Spleen (tissue), 13 donors: ENCODE measurements at places on chromosomes 6 and 20.

- no peak overlapping the region for H3K4me3 ChIP-seq
- H3K27ac ChIP-seq = no peak overlapping the region
- no peaks in the 10 kb centered on the region for H3K27me3 ChIP-seq
- H3K36me3 ChIP-seq = no peaks in the 10 kb centered on the region
Measured at GRCh38 chr6:130162421-130162820, 60.3 kb downstream of the SAMD3 start.

GRCh38 chr6:159059885-159060506, 15.2 kb upstream of the TAGAP start:
- peaks cover 63% of the 10 kb centered on the region for H3K4me1 ChIP-seq
- H3K27ac ChIP-seq = no peak overlapping the region
- no peaks in the 10 kb centered on the region for H3K36me3 ChIP-seq
- no peaks in the 10 kb centered on the region for H3K27me3 ChIP-seq
- H3K4me3 ChIP-seq = no peak overlapping the region

- no peak overlapping the region for H3K4me3 ChIP-seq
- no peak overlapping the region for H3K27ac ChIP-seq
- no peaks in the 10 kb centered on the region for H3K4me1 ChIP-seq
- H3K27me3 ChIP-seq = no peaks in the 10 kb centered on the region
Measured at GRCh38 chr6:106177786-106178185, 91.7 kb downstream of the PRDM1 start.

DNA sequence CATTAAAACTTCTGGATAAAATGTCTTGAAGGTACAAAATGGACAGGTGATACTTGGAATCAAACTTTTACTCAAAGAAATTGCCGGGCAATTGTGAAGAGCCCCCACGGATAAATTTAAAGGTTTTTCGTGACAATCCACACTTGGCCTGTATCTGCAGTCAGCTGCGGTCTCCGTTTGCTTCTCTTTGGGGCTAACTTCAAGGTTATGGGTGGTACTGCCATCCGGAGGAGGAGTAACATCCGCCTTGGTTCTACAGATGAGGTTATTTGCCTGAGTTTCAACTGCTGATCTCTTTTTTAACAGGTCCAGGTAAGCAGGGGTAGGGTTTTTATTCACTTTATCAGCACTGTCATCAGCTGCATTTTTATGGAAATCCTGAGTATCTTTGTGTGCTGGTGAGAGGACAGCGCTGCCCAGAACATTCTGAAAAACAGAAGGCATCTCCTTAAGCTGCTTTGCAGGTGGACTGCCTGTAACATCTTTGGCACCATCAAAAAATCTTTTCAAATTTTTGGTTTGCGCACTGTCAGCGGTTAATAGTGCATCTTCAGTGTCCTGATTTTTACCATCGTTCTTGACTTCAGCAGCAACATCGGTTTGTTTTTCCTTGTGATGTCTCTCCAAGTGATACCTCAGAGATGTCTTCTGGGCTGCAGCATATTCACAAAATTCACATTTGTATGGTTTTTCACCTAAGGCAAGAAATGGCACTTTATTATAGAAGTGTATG, 16.9 kb downstream of the ZNF217 start:
- DNase-seq = no peak
- no peak overlapping the region for H3K4me3 ChIP-seq
- no peaks in the 10 kb centered on the region for H3K27me3 ChIP-seq
- H3K4me1 ChIP-seq = peaks cover 100% of the 10 kb centered on the region
- peak overlapping the region; percentile 54 for H3K27ac ChIP-seq

DNA sequence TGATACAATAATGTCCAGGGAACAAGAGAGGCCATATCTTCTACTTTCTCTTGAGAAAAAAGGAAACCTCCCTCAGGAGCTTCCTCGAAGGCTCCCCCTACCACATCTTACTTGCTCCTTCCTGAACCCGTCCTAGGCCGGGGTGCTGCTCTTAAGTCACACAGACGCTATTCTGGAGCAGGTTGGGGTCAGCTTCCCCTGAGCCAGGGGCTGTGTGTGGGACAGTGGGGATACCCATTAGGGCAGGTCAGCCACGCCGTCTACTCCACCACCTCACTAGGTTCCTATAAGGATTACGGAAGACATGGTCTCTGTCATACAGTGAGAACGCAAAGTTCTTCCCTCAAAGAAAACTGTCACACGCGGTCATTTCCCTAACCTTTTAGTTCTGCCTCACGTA, 8.2 kb upstream of the PPP1R3G start:
- H3K27ac ChIP-seq = no peak overlapping the region
- no peak for DNase-seq
- H3K4me3 ChIP-seq = no peak overlapping the region
- H3K27me3 ChIP-seq = no peaks in the 10 kb centered on the region
- H3K4me1 ChIP-seq = no peaks in the 10 kb centered on the region

DNA sequence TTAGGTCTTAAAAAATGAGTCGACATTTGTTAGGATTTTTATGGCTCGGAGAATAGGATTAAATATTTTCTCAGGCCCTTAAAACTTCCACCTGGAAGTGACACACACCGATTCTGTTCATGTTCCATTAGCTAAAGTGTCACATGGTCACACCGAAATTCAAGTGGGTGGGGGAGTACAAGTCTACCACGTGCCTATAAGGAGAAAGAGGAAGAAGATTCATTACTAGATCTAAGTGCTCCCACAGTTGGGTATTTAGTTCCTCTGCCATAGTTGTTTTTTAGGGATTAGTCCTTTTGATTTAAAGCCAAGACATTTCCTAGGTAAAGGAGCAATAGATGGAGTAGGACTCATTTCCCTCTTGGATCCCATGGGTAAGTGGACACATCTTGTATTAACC, 4.9 kb upstream of the TOX2 start:
- H3K4me1 ChIP-seq = peaks cover 8% of the 10 kb centered on the region
- no peak overlapping the region for H3K27ac ChIP-seq
- DNase-seq = no peak
- no peaks in the 10 kb centered on the region for H3K36me3 ChIP-seq
- no peak overlapping the region for H3K4me3 ChIP-seq
- no peaks in the 10 kb centered on the region for H3K27me3 ChIP-seq

DNA sequence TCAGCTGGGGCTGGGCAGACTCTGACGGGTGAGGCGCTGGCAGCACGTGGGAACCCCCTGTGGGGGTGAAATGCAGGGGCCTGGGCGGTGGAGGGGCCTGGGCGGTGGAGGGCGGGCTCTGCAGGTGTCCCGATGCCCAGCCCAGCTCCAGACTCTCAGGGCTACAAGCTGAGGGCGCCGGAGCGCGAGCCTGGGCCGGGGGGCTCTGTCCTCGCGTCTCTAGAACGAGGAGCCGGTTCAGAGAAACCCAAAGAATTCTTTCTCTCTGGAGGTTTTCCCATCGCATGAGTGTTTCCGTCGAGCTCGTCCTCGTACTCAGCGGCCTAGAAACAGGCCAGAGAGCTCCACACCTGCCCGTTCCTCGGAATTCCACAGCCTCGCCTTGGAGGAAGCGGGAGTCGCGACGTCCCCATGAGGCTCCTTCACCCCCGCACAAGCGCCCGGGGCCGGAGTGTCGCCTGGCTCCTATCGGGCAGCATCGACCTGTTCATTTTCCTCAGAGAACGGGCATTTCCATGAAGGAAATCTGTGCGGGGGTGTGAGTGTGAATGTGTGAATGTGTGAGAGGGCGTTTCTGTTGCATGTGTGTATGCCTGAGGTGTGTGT, 76.9 kb downstream of the SMOC2 start:
- no peaks in the 10 kb centered on the region for H3K36me3 ChIP-seq
- no peaks in the 10 kb centered on the region for H3K4me1 ChIP-seq
- no peak overlapping the region for H3K4me3 ChIP-seq
- H3K27me3 ChIP-seq = no peaks in the 10 kb centered on the region

- no peaks in the 10 kb centered on the region for H3K27me3 ChIP-seq
- peaks cover 19% of the 10 kb centered on the region for H3K4me1 ChIP-seq
- H3K27ac ChIP-seq = peak overlapping the region; percentile 73
- no peak overlapping the region for H3K4me3 ChIP-seq
- DNase-seq = no peak
Measured at GRCh38 chr6:14876778-14877613, 368.9 kb upstream of the JARID2 start.

DNA sequence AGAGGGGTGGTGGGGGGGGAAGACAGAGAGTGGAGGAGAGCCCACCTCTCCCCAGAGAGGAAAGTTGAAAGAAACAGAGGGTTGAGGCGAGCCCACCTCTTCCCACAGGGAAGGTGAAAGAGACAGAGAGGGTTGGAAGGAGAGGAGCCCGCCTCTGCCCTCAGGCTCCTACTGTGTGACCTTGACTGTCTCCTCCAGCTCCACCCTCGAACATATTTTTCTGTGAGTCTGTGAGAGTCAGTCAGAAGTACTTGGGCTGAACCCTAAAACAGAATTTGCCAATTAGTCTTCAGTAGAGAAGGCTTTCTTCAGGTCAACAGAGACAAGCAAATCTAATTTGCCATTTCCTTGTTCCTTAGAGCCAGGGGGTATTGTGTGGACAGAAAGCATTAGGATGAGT, 153.7 kb upstream of the SNX9 start:
- peaks cover 39% of the 10 kb centered on the region for H3K4me1 ChIP-seq
- no peak overlapping the region for H3K27ac ChIP-seq
- no peaks in the 10 kb centered on the region for H3K27me3 ChIP-seq

DNA sequence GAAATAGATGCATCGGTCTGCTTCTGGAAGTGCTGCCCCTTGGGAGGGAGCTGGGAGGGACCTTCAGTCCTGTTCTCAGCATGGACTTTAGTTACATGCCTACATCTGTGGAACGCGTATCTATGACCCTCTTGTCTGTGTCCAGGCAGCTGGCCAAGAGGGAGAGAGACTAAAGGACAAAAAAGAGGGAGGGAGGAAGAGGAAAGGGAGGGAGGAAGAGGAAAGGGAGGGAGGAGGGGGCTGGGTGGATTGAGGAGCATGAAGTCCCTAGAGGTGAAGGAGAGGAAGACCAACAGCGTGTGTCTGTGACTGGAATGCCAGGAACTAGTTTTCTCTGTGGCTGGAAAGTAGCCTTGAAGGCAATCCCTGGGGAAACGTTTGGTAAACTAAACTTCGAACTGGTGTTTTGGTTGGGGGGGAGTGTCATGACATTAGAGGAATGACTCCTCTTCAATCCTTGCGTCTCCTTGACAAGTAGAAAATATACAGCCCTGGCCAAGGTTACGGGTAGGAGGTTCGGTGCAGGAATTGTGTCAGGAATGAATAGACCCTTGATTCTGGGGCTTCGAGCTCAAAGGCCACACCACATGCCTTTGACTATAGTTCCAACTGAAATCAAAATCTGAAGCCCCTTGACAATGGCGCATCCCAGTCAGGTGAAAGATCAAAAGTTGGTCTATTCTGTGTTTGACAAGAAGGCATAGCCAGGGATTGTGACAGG, 52.0 kb upstream of the PLEKHG1 start:
- no peaks in the 10 kb centered on the region for H3K27me3 ChIP-seq
- no peak for DNase-seq
- H3K4me1 ChIP-seq = peaks cover 10% of the 10 kb centered on the region
- H3K4me3 ChIP-seq = no peak overlapping the region
- no peak overlapping the region for H3K27ac ChIP-seq

DNA sequence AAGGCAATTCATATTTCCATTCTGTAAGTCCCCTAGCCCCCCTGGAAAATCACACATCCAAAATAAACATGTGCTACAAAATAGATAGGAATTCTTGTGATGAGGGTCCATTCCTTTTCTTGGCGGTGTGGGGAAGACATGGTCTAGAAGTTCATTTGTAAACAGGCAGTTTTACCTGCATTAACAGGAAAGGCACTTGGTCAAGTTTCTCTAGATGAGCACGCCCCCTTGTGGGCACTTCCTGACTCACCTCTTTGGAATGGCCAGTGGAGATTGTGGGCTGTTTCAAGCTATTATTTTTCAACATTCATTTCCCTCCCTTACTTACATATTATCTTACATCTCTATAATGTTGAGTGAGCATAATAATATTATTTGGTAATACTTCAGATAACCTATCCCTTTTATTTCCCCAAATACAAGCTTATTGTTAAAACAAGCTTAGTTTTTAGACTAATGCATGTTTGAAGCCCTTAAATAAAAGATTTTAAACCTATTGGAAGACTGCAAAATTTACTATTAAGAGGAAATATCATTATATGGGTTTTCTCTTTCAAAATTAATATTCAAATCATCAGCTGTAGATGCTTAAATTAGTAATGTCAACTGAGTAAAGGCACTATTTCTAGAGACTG, 92.1 kb downstream of the TASP1 start:
- no peaks in the 10 kb centered on the region for H3K27me3 ChIP-seq
- no peaks in the 10 kb centered on the region for H3K36me3 ChIP-seq
- no peak overlapping the region for H3K4me3 ChIP-seq
- H3K4me1 ChIP-seq = no peaks in the 10 kb centered on the region
- H3K27ac ChIP-seq = no peak overlapping the region

GRCh38 chr20:40843251-40843650, 154.2 kb upstream of the MAFB start:
- no peak for DNase-seq
- H3K27me3 ChIP-seq = no peaks in the 10 kb centered on the region
- H3K4me1 ChIP-seq = no peaks in the 10 kb centered on the region
- no peak overlapping the region for H3K4me3 ChIP-seq
- no peak overlapping the region for H3K27ac ChIP-seq
- no peaks in the 10 kb centered on the region for H3K36me3 ChIP-seq

GRCh38 chr6:147849401-147850330, 341.2 kb downstream of the SAMD5 start:
- no peaks in the 10 kb centered on the region for H3K27me3 ChIP-seq
- DNase-seq = no peak
- no peaks in the 10 kb centered on the region for H3K4me1 ChIP-seq
- H3K27ac ChIP-seq = no peak overlapping the region
- no peaks in the 10 kb centered on the region for H3K36me3 ChIP-seq
- H3K4me3 ChIP-seq = no peak overlapping the region

DNA sequence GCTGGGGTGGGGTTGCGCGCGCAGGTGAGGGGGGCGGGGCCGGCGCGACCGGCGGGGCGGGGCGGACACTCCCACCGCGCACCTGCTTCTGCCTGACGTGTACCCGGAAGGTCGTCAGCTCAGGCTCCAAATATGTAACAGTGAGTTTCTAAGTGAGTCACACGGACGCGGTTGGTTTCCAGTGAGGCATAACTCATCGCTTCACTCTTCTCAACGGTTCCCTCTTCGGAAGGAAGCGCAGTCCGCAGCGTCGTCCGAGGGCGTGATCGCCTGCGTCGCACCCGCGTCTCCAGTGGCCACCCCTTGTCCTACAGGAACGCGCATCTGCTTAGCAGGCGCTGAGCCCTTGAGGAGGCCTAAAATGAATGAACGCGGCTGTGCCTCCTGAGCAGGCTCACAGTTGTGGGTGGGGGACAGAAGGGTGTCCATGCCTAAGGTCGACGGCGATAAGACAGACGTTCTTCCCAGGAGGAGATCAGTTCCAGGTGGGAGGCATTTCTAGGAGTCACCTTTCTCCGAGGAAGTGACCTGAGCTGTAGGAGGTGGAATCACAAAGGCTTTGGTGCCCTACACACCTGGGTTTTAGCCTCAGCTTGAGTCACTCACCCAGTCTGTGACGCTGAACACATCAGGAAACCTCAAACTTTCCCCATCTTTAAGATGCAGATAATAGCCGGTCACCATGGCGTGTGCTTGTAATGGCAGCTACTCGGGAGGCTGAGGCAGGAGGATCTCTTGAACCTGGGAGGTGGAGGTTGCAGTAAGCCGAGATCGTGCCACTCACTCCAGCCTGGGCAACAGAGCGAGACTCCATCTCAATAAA, 50.9 kb upstream of the EZR start:
- peaks cover 57% of the 10 kb centered on the region for H3K4me1 ChIP-seq
- no peaks in the 10 kb centered on the region for H3K27me3 ChIP-seq
- DNase-seq = peak; percentile 96
- peak overlapping the region; percentile 35 for H3K4me3 ChIP-seq
